ENCODE measurements at places on chromosomes 12 and 14. TPM values are rescaled to one million over a fixed set of nuclear protein-coding genes. Genes with fewer than 3 reads are reported as not detected.

DNA sequence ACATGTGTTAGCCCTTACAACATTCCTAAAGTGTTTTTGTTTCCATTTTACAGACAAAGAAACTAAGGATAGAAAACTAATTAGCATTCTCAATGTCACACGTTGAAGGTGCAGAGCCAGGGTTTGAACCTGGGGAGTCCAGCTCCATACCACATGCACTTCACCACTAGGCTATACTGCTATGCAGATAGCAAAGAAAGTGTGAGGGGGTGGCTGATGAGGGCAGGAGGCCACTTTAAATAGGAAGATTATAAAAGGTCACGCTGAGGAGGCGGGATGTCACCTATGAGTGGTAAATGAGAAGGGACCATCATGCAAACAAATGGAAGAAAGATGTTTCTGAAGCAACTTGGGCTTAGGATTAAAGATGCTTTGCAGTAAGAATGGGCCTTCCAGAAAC is 213.9 kb downstream of the EGLN3 start:
- no peak for DNase-seq

- DNase-seq = no peak
Measured at GRCh38 chr12:9866860-9867269, 2.3 kb downstream of the CLEC2B start.

DNA sequence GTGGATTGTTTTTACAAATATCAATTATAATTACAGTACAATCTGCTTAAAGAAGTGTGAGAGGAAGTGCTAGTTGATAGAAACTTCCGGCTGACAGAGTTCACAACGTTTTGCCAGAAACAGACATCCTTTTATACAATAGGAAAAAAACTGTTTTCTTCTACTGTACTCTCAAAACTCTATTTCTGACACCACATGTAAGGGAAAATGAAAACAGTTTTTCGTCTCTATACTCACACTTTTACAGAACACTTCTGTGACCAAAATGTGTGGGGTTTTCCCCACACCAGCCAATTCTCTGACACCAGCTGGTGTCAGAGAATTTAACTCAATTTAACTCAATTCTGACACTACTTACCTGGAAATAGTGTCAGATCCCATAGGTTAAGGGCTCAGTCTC is 24.2 kb upstream of the HIF1A start:
- DNase-seq = no peak

DNA sequence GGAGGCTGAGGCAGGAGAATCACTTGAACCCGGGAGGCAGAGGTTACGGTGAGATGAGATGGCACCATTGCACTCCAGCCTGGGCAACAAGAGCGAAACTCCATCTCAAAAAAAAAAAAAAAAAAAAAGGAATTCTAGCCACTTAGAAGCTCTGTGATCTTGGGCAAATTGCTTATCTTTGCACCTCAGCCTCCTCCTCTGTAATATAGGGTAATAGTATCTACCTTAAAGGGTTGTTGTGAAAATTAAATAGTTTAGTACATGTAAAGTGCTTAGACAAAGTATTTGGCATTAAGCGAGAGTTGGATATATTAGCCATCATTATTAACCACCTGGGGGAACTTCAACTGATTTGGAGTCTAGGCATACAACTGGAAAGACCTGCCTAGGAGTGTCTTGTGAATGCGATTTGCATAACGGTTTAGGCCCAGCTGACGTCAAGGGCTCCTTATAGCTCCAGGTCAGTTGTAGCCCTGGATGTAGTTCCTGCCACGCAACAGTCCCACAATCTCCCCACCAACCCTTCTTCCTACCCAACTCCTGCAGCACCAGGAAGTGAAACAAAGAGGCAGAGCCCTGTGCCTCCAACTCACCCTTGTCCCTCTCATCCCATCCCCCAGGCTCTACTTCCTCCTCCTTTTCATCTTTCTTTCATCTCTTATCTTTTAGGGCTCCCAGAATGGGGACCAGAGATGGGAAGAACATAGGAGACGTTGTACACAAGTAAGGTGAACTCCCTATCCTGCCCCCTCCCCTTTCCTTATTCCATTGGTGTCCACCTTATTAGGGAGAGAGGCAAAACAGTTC is 2.1 kb upstream of the IL23A start:
- DNase-seq = no peak

Gene SYCP3
- not detected for total RNA-seq

Gene MYBPC1
- total RNA-seq = 0.44 TPM

Data from HepG2 (cell line).